ENCODE measurements at places on chromosomes 3 and 15.

DNA sequence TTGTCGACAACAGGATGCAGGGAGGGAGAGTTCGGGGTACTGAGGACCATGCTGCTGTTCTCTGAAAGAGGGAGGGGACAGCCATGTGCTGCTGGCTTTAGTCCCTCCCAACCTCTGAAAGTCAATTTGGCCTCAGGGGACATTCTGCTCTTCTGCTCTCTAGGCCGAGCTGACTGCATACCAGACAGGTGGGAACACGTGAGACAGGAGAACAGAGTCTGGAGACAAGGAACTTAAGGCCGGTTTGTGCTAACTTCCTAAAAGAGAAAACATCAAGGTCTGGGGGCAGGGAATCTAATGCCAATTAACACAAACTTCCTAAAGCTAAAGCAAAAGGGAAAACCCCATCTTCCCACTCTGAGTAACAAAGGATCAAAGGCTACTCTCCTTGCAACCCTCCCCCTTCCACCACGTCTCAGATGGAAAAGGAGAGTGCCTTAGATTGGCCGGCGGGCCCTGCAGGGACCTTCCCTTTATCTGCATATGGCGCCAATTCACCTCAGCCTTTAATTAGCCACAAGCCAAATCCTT, 41.0 kb downstream of the SLCO2A1 start:
- no peak for DNase-seq

- no peak for DNase-seq
Observed at GRCh38 chr3:98343647-98344507, 9.8 kb upstream of the OR5K4 start.

DNA sequence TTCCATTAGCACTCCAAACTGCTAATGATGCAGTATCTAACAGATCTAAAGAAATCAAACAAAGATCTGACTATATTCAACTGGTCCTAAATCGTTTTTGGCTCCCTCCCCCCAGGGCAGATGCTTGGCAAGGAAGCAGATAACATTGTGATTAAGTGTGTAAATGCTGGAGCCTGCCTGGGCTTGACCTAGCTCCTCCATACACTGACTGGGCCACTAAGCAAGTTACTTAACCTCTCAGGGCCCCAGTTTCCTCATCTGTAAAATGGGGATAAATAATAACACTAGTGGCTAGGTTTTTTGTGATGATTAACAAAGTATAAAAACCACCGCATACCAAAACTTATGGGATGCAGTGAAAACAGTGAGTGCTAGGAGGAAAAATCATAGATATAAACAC, 9.2 kb downstream of the EID1 start:
- no peak for DNase-seq

DNA sequence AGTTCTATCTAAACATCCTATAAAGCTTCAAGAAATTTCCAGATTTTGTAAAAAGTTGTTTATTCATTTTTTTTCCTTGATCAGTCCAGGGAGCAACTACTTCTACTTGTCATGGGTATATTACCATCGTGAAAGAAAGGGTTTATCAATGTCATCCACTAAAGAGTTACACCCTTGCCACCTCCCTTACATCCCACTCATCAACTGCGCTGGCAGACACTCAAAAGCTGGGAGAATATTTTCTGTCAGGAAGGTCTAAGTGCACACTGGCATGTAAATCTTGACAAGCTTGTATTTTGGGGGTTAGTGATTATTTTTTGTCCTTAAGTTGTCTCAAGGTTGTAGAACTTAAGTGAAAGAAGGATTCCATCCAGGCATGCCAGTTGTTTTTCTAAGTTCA, 188.3 kb upstream of the ARL6 start:
- no peak for DNase-seq

- DNase-seq: no peak
Observed at GRCh38 chr3:173529062-173529711, 131.6 kb downstream of the NLGN1 start.

DNA sequence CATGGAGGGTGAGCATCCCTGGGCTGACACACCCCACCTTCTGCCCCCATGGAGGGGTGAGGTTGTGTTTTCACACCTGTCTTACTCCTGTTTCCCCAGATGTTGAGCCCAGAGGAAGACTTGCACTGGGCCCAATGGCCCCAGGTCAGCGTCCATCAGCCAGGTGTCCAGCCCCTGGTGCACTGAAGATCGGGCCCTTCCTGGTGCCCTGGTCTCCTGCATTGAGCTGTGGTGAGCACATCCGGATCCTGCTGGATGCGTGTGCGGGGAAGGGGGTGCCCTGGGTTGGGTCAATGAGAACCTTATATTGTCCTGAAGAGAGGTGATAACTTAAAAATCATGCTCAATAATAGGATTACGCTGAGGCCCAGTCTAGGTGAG, 227.3 kb downstream of the SNRPN start:
- DNase-seq: no peak

DNA sequence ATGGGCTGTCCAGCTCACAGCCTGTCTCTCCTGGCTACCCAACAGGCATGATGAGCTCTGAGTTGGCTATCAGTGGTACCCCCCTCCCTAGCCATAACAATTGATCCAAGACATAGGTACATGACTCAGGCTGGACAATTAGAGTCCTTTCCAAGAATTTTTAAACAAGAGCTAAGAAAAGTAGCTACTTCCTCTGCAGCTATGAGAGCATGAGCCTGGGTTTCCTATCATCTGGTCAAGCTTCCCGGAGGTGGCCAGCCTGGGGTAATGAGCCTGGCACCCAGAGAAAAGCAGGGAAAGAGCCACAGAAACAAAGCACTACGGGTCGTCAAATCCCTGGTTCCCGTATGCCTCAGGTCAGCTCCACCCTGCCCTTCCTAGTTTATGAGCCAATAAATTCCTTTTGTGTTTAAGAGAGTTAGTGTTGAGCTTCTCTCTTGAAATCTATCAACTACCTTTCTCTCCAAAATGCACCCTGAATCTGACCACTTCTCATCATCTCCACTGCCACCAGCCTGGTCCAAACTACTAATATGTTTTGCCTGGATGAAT, 2.3 kb upstream of the SLC51B start:
- DNase-seq: no peak

GRCh38 chr3:161271646-161272045, 50.5 kb downstream of the NMD3 start:
- DNase-seq: no peak

DNA sequence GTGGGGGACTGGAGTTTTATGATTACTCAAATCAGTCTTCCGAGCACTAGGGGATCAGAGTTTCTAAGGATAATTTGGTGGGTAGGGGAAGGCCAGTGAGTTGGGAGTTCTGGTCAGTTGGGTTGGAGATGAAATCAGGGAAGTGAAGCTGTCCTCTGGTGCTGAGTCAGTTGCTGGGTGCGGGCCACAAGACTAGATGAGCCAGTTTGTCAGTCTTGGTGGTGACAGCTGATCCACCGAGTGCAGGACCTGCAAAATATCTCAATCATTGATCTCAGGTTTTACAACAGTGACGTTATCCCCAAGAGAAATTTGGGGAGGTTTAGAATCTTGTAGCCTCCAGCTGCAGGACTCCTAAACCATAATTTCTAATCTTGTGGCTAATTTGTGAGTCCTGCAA, 249.4 kb downstream of the FAM43A start:
- DNase-seq: no peak

DNA sequence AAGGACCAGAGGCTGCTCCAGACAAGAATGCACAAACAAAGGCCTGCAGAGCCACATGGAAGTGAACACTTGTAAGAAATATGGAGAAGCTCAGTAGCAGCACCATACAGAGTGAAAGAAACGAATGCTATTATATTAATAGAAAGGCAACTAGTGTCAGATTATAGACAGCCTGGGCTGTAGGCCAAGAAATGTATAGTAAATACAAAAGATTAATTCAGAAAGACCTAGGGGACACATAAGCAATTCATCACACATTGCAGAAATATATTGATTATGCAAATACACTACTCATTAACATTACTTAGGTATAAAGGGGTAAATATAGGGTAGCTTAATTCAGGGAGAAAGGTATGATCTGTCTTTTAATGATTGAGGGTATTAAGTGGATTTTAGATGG, 69.5 kb upstream of the GUCA1C start:
- no peak for DNase-seq

DNA sequence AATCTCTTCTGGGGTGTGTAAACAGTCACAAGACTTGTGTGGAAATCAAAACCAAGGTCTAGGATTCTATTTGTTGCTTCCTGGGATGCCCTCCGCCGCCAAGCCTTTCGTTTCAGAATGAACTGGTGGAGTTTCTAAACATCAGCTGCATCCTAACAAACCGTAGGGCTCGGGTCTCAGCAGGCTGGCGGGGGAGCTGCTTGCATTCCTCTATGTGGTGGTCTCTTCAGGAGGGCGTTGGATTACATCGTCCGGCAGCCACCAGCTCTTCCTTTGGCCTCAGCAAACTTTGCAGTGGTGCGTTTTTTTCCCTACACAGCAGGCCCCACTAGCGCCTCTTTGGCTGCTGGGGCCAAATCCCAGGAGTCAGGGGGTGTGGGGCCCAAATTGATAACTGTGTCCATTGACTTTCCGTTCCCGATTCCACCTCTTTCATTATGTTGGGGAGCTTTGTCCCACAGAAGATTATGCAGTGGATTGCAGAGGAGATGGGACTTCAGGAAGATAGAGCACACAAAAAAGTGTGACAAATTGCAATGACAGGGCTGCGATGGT, 390.0 kb upstream of the NR2F2 start:
- DNase-seq: no peak

DNA sequence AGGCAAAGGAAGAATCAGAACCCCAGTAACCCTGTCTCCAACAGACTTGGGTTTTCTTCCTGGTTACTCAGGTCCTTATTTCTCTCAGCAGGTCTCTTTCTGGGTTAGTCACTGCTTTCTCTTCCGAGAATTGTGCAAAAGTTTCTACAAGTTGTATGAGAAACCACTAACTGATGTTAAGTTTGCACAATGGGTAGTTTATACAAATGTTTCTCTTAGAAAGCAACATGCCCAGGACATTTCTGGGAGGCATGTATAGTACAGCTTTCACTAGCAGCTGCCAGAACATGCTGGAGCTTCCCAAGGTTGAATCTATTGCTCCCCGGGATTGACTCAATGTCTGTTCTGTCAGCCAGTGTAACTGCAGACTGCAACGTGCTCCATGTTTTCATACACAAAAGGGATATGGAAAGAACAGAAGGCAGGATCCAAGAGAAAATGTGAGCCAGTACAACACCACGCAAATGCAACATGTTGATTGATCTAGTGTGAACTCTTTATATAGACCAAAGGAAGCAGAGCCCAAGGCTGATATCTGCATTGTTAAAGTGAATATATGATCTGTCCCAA, 887.8 kb downstream of the MCTP2 start:
- DNase-seq: no peak

DNA sequence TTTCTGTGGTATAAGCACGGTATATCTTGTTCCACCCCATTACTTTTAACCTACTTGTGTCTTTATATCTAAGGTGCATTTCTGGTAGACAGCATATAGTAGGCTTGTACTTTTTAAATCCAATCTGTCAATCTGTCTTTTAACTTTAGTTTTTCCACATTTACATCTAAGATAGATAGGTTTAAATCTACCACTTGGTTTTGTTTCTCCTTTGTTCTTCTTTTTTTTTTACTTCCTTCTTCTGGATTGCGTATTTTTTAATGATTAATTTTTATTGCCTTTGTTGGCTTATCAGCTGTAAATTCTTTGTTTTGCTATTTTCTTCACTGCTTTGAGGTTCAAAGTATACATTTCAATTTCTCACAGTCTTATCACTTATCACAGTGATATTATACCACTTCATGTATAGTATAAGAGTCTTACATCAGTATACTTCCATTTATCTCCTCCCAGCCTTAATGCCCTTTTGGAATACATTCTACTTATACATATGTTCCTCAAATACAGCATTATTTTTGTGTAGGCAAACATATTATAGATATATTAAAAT, 31.0 kb downstream of the IQCB1 start:
- DNase-seq: no peak

Measured in GOT3 (cell line).